ENCODE measurements at places on chromosomes 4 and X. TPM values are rescaled to one million over a fixed set of nuclear protein-coding genes. Genes with fewer than 3 reads are reported as not detected.
A peak's percentile ranks its signal among the peaks of the same experiment; 100 is the strongest.

- DNase-seq = no peak
Observed at GRCh38 chrX:23504895-23505294, 162.4 kb upstream of the PRDX4 start.

GRCh38 chrX:63740382-63740781, 44.6 kb downstream of the ARHGEF9 start:
- DNase-seq = no peak

The CLCN4 gene
- polyA plus RNA-seq = 1.0 TPM

DNA sequence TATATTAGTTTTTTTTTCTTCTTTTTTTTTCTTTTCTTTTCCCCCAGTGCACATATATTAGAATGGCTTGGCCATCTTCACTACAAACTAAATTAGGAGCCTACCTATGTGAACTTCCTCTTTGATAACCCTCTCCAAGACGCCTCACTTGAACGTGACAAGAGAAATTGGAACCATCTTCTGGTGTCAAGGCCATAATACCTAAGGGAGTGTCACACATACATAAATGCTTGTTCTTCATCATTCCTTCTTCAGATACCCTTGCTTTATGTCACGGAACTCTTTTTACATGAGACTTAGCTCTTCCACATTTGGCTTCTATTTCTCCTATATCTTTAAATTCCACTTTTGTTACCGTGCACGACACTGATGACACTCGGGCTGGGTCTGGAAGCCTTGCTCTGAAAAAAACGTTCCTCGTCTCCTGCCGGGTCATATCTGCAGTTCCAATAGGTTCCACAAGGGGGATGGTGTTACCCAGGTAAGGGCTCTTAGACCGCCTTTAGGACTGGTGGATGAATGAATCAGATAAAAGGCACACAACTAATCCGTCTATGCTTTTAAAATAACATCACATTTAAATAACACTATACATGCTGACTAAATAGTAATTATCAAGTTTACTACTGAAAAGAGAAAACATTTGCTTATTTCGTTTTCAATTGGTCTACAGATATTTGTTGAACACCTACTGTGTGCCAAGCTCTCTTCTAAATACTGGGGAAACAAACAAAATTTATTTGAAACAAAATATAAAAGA, 19.9 kb downstream of the DGAT2L6 start:
- DNase-seq = peak; percentile 55

DNA sequence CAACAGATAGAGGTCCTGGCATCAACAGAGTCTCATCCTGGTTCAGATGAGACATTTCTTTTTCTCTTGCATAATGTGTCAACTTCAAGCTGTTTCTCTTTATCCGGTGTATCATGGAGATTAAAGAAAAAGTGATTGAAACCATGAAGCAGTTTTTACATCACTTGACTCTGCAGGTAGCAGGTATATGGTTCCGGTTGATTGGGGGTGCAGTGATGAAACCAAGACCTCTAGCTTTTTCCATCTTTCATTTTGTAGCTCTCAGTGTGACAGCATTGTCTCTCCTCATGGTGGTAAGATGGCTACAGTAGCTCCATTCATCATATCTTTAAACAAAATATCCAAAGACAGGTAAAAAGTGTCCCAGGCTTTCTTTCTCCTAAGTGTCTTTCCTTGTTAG, 2.4 kb upstream of the HOPX start:
- no peak for DNase-seq

- no peak for DNase-seq
Observed at GRCh38 chr4:182213004-182213403, 30.2 kb upstream of the TENM3 start.

The COX7B2 gene
- not detected for polyA plus RNA-seq

Measured in mammary epithelial cell (primary cell).